ENCODE measurements at places on chromosomes 4 and X.

GRCh38 chr4:151117371-151117962, 18.0 kb downstream of the RPS3A start:
- peak; percentile 64 for DNase-seq

GRCh38 chr4:22338796-22339195, 177.1 kb downstream of the ADGRA3 start:
- DNase-seq, result no peak

GRCh38 chrX:9662148-9662547, 103.5 kb downstream of the GPR143 start:
- no peak for DNase-seq

DNA sequence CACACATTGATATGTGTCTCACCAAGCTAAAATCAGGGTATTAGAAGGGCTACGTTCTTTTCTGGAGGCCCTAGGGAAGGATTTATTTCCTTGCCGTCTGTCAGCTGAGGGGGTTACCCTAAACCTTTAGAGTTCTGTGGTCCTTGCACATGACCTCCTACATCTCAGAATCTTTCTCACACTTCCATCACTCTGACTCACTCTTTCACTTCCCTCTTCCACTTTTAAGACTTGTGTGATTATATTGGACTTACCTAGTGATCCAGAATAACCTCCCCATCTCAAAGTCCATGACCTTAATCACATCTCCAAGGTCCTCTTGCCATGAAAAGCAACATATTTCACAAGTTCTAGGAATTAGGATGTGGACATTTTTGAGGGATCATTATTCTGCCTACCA, 53.6 kb upstream of the FUNDC1 start:
- DNase-seq, result no peak

- DNase-seq, result no peak
These were observed 15.6 kb upstream of the SULT1E1 start for GRCh38 chr4:69875576-69875975.

DNA sequence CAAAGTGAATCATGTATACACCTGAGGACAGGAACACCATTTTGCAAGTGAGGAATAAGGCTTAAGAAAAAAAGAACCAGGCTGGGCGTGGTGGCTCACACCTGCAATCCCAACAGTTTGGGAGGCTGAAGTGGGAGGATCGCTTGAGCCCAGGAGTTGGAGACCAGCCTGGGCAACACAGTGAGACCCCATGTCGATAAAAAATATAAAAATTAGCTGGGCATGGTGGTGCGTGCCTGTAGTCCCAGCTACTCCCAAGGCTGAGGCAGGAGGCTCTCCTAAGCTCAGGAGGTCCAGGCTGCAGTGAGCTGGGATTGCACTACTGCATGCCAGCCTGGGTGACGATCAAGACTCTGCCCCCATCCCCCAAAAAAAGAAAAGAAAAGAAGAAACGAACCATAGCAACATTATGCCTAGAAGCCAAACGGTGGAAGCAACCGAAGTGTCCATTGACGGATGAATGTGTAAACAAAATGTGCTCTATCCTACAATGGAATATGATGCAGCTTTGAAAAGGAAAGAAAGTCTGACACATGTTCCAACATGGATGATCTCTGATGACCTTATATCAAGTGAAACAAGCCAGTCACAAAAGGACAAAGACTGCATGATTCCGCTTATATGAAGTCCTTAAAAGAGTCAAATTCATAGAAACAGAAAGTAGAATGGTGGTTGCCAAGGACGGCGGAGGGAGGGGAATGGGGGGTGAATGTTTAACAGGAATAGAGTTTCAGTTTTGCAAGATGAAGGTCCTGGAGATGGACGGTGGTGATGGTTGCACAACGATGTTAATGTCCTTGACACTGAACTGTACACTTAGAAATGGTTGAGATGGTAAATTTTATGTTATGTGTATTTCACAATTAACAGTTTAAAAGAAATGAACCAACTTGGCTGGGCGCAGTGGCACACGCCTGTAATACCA, 8.6 kb upstream of the KIAA0232 start:
- no peak for DNase-seq

DNA sequence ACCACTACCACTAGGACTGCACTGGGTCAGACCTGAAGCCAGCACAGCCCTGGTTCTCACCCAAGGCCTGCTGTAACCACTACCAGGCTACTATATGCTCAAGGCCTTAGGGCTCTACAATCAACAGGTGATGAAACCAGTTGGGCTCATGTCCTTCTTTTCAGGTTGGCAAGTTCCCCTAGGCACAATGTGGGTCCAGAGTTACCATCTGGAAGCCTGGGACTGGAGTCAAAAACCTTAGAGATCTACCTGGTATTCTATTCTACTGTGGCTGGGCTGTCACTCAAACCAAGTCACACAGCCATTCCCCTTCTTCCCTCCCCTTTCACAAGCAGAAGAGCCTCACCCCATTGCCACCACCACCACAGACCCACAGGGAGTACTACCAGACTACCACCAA, 175.6 kb downstream of the RELL1 start:
- no peak for DNase-seq

DNA sequence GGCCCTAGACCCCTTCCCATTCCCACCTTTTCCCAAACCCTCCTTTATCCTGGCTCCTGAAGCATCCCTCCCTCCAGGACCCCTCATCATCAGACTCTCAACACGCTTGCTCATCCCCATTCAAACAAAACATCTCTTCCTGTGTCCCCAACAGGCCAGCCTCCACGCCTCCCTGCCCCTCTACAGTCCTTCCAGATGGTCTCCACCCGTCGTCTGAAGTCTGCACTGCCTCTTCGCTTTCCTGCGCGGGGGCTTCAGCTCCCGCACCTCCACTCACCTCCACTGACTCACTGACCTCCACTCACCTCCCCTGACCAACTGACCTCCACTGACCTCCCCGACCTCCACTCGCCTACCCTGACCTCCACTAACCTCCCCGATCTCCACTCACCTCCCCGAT, 39.8 kb downstream of the JAKMIP1 start:
- DNase-seq, result no peak

DNA sequence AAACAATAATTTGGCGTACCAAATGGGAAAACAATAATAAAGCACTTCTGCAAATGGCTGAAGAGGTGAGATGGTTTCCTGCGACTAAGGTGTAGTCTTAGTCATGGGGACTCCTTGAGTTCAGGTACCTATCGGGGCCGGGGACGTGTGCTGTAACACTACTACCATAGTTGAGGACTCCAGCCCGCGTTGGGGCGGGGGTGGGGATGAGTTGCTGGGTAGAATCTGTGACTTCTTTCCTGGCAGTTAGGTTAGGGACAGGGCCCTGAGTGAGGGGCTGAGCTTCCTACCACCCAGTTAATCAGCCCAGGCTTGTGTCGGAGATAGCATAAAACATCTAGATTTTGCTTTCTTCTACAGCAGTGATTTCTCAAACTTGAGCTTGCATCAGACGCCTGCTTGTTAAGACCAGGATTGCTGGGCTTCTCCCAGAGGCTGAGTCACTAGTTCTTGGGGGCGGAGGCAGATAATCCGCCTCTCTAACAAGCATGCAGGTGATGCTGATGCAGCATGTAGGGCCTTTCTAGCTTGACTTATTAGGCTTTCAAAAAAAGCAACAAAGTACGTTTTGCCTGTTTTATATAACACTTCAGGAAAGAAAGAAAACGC, 30.2 kb downstream of the RBBP7 start:
- no peak for DNase-seq

- no peak for DNase-seq
These were observed 133.4 kb downstream of the AREG start for GRCh38 chr4:74578329-74578728.

- DNase-seq, result no peak
These were observed 53.7 kb upstream of the MYOZ2 start for GRCh38 chr4:119081943-119082342.

DNA sequence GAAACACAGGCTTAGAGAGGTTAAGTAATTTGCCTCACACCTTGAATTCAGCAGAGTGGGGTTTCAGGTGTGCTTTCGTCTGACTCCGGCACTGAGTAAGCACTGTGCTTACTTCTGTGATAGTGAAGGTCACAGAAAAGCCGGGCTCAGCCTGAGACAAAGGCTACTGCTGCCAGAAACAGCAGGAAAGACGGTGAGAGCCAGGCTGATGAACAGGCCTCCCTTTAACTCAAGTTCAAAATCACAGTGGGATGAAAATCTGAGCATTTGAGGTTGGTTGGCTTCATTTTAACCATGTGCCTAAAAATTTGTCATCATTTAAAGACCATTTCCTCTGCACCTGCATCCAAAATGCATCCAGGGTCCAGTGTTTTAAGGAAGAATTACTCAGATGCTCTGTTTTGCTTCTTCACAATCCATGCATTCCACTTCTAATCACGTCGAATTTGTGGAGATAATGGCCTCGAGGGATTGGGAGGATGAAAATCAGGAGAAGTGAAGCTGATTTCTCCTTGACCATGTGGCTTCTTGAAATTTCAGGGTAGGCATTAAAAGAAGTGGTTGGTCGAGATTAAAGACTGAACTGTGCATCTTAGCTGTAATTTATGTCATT, 121.2 kb upstream of the LNX1 start:
- DNase-seq, result no peak

DNA sequence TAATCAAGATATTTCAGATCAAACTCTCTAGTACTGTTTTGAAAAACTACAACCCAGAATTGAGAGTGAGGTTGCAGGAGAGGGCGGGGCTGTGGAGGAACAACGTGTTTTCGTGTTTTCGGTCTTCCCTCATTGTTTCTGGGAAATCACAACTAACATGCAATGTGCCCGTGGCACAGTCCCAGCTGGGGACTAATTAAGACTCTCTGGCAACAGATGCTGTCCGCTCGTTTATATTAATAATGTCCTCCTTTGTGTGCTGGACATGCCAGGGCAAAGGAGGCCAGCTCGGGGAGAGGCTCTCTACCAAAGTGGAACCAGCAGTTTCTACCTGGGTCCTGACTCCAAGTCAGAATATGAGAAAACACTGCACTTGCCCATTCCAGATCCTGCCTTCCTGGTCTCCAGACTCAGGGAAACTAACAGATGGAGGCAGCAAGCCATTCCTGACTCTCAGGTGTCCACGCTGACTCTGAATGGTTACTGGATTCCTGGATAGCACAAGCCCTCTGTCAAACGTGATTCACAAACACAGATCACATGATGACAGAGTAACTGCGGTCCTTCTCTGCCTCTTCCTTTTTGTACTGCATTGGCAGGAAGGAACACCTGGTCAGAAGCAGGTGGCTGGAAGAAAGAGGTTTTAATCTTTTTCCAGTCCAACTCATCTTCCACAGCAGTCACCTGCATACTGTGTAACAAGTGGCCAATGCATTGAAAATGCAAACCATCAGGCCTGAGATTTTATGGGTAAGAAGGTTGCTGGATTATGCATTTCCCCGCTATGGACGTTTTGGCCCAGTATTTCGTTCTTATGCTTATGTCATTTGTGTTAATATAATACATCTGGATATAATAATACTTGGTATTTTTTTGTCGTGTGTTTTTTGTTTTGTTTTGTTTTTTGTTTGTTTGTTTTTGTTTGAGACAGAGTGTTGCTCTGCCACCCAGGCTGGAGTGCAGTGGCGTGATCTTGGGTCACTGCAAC, 65.0 kb downstream of the COQ2 start:
- no peak for DNase-seq

GRCh38 chr4:116724249-116724648, 361.1 kb downstream of the TRAM1L1 start:
- no peak for DNase-seq

GRCh38 chr4:87092389-87093141, 127.9 kb downstream of the KLHL8 start:
- DNase-seq, result no peak

GRCh38 chr4:96703265-96703664, 863.4 kb downstream of the PDHA2 start:
- DNase-seq, result no peak

- no peak for DNase-seq
These were observed 12.5 kb downstream of the RASGEF1B start for GRCh38 chr4:81459228-81459627.

- no peak for DNase-seq
These were observed 43.8 kb downstream of the CNGA1 start for GRCh38 chr4:47972721-47973120.

- no peak for DNase-seq
These were observed 317.9 kb upstream of the DIPK2B start for GRCh38 chrX:45518552-45518951.

- no peak for DNase-seq
These were observed 58.2 kb upstream of the DUSP21 start for GRCh38 chrX:44785652-44786051.

DNA sequence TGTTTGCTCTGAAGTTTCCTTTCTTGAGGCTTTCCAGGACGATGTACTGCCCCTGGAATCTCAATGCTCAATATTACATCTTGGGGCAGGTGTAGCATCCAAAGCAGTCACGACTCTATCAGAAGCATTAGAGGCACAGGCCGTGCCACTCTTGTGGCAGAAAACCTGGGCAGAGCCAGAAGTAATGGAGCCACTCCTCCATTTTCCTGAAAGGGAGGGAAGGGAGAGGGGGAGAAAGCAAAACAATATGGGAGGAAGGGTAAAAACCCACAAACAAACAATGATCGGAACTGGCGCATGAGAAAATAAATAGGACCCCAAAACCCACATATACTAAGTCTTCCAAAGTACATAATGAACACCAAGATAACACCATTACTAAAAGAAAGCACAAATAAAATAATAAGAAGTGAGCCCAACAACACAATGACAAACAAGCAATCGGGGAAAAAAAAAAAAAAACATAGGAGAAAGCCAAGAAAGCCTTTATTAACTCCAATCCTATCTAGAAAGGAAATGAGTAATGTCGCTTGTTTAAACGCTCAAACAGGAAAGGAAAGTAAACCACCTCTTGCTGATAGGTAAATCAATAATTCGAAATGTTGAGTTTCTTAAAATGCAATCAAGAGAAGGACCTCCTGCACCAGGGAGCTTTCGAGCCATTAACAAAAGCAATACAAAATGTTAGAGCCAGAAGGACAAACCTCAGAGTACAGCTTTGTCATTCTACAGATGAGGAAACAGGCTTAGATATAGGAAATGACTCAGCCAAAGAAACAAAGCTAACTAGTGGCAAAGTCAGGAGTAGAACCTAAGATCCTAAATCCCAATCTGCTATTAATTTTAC, 117.4 kb downstream of the ATRX start:
- no peak for DNase-seq

GRCh38 chr4:155676430-155676825, 9.8 kb downstream of the GUCY1A1 start:
- no peak for DNase-seq

Measured in SK-N-MC (cell line).